ENCODE measurements at places on chromosomes 16 and 17.

- DNase-seq, result no peak
These were observed 485.4 kb downstream of the KCNJ2 start for GRCh38 chr17:70654706-70655105.

GRCh38 chr17:71530248-71530647, 590.6 kb upstream of the SOX9 start:
- no peak for DNase-seq

DNA sequence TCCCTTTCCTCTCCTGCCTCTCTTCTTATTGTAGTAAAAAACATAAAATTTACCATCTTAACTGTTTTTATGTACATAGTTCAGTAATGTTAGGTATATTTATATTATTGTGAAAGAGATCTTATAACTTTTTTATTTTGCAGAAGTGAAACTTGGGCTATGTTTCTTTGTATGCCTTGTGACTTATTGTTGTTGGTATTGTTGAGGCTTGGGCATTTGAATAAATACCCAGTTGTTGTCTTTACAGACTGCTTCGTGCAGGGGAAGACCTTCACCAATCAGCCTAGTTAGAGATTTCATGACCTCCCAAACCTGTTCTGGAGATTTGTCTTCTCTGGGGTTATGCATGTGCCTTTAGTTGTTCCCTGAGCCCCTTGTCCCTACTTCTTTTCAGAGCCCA, 31.9 kb downstream of the REXO5 start:
- DNase-seq, result no peak

DNA sequence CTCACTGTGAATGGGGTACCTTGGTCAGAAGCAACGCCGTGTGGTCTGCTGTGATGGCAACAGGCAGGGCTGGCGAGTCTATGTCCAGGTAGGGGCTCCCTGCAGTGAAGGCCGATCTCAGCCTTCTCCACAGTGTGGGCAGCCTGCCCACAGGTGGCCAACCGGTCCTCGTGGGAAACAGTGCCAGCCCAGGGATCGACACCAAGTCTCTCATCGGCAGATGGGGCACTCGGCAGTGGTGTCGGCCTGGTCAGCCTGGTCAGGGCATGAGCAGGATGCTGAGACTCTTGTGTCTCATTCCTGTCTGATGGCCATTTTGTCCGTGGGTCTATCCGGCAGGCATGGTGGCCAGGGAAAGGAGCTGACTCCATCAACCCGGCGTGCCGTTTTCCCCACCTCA, 92.2 kb downstream of the TNFRSF13B start:
- DNase-seq, result no peak

- no peak for DNase-seq
These were observed 561 bp upstream of the WFDC1 start for GRCh38 chr16:84294117-84294516.

- DNase-seq, result no peak
These were observed 176.5 kb upstream of the MON1B start for GRCh38 chr16:77014441-77014840.

DNA sequence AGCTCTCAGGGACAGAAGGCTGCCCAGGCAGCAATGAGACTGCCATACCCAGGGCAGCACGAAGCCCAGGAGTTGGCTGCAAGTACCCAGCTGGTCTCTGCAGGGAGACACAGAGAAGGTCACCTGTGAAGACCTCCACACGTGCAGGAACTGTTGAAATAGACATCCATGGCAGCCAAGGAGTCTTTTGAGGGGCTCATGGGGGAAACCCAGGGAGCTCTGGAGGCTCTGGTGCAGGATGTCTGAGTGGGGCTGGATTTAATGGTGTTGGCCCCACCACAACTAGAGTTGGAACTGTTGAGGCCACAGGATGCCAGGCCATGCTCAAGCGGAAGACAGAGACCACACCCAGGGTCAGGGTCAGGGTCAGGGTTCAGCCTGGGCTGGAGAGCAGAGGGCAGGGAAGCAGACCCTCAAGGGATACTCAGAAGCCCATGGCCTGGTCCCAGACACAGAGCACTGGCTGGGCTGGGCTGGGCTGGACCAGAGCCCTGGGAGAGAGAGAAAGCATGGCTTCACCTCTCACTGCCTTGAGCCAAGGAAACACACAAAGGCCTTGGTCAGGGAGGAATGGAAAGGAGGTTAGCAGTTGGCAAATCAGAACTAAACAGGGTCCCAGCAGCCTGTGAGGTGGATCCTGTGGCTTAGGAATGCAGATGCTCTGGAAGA, 21.4 kb downstream of the PITPNM3 start:
- DNase-seq, result no peak

DNA sequence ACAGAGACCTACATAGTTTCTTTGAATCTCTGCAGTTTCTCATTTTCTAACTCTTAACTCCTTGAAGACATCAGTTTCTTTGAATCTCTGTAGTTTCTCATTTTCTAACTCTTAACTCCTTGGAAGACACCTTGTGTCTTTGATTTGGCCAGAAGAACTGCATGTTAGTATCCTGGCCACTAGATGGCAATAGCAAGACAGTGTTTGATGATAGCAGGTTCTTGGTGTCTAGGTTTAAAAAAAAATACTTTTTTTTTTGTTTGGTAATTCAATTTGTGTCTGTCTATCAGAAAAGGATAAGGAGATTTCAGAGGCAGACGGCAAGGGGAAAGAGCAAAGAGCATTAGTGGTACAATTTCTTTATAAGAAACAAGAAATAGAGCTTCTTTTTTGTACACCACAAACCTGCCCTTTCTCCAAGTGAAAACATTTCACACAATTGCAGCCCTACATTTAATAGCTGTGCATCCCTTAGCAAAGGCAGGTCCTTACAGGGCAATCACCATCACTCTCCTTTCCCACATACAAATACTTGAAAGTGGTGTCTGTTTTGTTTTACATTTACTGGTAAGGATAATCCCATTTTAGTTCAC, 1324.9 kb upstream of the CDH8 start:
- DNase-seq, result peak; percentile 25

DNA sequence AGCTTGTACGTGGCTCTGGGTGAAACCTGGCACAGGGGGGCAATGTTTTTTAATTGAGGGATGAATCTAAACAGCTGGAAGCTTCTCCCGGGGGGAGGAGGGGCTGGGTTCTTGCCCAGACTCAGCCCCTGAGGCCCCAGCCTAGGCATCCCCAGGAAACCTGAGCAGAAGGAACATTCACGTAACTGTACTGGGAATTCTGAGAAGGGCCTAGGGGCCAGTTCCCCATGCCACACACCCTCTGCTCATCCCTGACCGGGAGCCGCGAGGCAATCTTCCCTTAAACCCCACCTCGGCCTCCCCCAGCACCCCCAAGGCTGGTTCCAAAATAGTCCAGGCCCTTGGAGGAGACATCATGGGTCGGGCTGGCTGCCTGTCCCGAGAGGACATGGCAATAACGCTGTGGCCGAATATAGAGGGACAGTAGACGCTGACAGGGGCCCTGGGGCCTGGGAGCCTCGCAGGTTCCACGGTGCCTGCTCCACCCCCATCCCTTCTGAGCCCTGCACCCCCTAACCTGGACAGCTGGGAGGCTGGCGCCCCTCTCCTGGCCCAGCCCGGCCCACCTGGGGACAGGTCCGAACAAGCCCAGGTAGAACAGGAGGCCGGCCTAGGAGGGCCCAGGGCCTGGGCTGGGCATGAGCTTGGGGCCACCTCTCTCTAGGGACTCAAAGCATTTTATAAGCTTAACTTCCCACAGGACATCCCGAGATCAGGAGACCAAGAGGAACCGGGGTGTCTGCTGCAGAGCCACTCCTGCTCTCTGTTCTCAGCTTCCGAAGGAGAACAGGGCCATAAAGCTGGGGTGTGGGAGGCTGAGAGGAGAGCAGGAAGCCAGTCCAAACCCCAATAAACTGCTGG, 83.2 kb upstream of the TOB1 start:
- no peak for DNase-seq

DNA sequence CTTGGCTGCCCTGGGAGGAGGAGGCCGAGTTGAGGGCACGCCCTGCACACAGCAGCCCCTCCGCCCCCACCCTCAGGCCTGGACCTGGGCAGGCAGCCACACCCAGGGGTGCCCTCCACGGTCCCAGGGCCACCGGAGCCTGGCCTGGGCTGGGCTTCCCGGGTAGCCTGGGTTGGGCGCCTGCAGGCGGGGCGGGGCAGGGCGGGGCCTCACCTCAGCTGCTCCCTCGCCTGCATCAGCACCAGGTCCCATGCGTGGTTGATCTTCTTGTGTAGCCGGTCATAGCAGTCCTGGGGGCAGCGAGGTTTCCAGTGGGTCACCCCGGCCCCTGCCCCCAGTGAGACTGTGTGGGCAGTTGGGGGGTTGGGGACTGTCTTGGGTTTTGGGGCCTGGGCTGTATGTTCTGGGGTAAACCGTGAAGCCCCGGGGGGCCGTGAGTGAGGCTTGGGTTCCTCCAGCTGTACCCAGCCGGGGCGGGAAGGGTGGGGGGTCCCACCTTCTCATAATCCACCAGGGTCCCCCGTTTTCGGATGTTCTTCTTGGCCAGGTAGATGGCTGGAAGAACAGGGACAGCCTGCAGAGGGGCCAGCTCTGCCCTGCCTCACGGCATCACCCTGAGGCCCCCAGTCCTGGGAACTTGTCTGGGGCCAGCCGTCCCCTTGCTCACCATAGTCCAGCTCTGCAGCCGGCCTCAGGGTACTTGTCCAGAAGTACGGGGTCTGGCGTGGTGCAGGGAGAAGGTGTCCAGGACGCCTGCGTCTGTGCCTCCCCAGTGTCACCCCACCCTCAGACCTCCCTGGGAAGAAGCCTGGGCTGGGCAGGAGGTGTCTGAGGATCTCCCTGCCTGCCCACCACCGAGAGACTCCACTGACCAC, 2.0 kb downstream of the RGS11 start:
- no peak for DNase-seq

- no peak for DNase-seq
These were observed 9.9 kb upstream of the MEAK7 start for GRCh38 chr16:84514295-84514873.

- no peak for DNase-seq
These were observed 17.7 kb downstream of the BRD7 start for GRCh38 chr16:50351116-50351515.

DNA sequence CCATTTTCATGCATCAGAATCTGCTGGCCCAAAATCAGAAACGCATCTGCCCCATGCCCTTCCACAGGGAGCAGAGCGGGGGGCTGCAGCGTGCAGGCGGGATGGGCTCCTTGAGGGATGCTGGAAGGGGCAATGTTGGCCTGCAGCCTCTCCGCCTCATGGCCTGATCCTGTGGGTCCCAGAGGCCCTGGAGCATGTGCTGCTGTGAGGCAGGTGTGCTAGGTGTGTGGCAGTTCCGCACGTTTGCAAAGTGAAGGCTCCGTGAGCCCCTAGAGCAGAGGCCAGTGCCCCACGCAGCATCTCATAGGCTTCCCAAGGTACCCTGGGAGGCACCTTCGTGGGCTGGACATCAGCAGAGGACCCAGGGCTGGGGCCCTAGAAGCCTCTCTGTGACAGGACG, 36.4 kb upstream of the CDH15 start:
- DNase-seq, result no peak

DNA sequence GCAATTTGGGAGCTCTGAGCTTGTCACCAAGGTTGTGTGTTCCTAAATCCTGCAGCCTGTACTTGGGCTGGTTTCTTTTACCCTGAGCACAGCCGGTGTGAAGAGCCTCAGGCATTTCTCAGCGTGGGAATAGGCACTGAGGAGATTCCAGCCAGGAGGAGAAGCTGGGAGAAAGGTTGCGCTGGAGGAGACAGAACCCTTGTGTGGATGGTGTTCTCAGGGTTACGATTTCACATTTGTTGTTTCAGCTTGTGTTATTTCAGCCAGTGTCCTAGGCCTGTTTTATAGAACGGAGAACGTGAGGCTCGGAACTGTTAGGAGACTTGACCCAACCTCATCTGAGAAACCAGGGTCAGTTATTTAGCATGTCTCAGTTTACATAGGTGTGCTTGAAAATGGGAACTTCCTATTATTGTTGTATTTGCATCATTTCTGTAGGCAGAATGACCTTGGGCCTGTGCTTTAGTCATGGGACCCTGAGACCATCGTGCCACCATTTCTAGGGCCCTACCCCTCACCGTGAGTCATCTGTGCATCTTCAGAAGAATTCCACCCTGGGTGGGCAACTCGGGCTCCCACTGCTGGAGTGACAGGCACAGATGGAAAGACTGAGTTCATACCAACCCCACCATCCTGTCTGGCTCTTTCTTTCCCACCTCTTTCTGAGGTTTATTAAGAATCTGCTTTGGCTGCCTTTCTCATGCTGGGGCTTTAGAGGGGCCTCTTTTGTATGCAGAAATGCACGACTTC, 134.9 kb downstream of the MSI2 start:
- no peak for DNase-seq

DNA sequence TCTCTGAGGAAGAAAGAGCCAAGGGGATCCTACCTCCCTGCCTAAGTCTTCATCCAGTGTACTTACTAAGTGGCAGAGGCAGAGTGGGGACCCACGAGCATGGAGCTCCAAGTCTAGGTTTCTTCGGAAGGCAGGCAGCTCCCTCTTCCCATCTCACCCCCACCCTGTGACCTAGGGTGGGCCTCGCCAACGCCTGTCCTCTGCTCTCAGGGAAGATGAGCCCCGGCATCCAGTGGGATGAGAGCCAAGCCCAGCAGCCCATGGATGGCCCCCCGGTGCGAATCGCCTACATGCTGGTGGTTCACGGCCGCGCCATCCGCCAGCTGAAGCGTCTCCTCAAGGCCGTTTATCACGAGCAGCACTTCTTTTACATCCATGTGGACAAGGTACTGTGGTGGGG, 8.3 kb downstream of the XYLT2 start:
- DNase-seq, result no peak

- no peak for DNase-seq
These were observed 3.8 kb upstream of the POLR3E start for GRCh38 chr16:22293137-22294106.

DNA sequence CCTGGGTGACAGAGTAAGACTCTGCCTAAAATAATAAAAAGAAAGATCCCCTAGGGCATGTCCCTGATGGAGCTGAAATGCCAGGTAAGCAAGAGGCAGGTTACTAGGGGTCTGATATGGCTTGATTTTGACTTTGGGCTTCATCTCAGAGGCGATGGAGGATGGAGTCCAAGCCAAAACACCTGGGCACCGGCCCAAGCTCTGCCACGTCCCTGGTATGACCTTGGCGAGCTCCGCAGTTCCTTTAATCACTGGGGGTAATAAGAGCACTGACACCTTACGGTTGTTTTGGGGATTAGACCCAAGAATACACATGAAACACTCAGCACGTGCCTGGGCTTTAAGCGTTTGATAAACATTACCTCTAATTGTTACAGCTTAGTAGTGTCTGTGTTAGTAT, 350.8 kb upstream of the HSBP1 start:
- DNase-seq, result no peak

- DNase-seq, result no peak
These were observed 8.6 kb downstream of the RIPOR1 start for GRCh38 chr16:67537270-67537635.

Measured in iPS DF 6.9 (cell line).